ENCODE measurements at places on chromosomes 1 and 21.

- no peak for DNase-seq
These were observed 127.1 kb upstream of the GADD45A start for GRCh38 chr1:67557696-67558448.

- DNase-seq = no peak
These were observed 36.7 kb upstream of the PLXNA2 start for GRCh38 chr1:208280681-208281450.

DNA sequence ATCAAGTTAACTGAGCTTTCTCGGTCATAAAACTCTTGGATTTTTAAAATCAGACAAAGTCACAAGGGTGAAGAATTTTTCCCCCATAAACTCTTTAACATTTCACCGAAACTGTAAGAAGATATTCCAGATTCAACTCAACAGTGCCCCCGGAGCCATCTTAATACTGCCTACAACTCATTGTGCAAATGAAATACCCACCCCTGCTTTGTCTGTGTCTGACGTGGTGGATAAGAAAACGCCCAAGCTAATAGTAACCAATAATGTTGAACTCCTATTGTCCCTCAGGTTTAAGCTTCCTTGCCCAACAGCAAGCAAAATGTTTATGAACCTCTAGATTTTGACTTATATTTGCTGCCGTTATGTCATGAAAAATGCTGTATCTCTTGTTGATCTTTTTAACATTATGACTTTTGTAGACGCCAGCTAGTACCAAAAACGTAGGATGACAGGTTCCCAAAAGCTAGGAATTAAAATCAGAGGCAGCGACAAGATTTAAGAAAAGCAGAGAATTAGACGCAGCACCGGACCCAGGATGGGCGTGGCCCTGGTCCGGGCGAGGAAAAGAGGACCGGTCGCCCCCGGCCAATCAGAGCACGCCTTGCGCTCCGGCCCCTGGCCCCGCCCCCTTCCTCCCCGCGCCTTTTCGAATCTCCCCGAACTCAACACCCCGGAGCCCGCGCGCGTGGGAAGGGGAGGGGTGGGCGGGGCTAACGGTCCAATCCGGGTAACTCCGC lies 1.1 kb downstream of the STMN1 start:
- DNase-seq = peak; percentile 91

- DNase-seq = no peak
These were observed 15.5 kb downstream of the EEIG2 start for GRCh38 chr1:108575375-108575774.

DNA sequence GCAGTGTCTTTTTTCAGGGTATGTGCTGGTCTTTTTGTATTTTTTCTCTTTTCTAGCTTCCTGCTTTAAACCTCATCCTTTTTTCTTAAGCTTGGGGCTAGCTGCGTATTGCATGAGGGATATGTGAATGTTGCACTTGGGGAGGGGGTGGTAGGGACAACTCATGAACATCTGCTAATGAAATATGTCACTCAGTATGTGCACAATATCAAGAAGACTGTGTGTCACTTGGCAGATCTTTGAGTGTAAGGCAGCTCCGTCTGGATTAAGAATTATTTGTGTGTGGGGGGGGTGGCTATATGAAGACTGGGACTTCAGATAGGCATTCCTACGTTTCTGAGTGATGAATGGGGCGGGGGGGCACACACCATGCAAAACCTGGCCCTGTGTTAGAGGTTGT lies 170.4 kb upstream of the CACNA1E start:
- no peak for DNase-seq

GRCh38 chr1:46133781-46134350 lies 1.4 kb upstream of the PIK3R3 start:
- DNase-seq = peak; percentile 62

DNA sequence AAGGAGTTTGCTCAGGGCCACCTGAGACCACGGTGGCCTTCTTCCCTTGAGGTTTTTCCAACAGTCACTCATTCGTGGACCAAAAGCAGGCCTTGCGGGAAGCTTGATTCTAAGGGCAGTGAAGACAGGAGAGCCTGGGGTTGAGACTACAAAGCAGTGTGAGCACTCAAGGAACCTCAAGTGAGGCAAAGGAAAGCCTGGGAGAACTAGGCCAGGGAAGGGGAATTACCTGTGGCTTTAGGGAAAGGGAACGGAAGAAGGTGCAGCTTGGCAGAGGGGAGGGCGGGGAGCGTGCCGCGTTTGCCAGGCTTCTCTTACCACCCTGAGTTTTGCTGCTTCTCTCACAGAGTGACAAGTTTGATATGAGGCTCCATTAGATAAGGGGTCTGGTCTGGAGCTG lies 114.3 kb downstream of the DHRS3 start:
- DNase-seq = no peak

- no peak for DNase-seq
These were observed 78.0 kb downstream of the LBR start for GRCh38 chr1:225349826-225350225.

DNA sequence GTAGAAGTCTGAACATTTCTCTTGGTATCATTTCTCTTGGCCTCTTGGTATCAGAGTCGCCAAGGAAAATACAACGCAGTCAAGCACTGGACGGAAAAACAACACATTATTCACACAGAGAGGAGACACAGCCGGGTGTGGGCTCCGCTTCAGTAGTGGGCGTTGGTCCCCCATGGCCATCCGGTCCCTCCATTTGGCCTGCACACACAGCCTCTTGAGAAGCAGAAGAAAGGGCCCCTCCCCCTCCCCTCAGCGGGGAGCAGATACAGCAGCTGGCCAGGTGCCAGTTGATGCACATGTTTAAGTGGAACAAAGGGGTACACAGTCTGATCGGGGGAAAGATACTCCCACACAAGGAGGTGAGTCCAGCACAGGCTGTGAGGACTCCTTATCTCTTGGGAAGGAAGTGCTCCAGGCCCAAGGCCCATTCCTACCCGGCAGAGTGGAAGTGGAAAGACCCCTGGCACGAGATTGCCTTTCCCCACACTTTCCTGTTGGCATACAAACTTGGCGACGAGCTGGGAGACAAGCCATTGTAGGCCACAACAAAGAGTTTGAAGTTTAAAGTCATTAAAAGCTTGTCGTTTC lies 311.3 kb downstream of the FAM72C start:
- no peak for DNase-seq

DNA sequence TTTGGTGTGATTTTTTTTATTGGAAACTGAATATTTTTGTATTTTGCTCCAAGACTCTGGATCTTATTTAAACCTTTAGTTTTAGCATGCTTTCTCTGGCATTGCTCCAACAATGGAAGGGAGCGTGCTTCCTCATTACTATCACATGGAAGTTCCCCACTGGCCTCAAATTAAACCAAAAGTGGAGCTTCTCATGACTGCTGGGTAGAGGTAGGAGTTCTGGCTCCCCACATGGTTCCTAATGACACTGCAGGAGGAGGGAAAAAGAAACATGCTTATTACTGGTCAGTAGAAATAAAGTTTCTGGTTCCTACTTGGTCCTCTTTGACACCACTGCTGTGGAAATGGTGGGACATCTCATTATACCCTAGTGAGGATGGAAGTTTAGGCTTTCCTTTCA lies 310.5 kb downstream of the PTGER3 start:
- no peak for DNase-seq

DNA sequence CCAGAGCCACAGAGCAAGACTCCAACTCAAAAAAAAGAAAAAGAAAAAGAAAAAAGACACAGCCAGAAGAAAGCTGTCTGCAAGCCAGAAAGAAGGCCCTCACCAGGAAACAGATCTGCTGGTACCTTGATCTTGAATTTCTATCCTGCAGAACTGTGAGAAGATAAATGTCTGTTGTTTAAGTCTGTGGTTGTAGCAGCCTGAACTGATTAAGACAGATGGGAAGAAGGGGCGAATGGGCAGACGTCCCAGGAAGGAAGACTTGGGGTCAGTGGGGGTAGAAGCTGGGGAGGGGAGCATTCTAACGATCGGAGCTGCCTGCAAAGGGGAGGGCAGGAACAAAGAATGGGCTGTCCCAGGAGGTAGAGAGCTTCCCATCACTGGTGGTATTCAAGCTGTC lies 6.3 kb downstream of the SLC2A7 start:
- DNase-seq = no peak

DNA sequence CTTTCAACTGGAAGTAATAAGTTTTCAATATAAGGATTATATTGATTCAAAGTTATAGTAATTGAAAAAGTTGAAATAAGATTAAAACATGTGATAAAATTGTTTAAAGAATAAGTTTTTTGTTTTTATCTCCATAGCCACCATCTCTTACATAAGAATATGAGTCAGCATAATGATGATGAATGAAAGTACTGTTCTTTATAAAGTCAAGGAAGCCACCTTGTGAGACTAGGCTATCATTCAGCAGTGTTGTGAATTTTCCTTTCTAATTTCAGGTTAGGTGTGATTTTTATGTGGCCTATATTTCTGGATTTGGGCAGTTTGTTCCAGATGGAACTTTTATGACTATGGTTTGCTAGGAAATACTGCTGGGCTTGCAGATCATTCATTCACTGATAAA lies 22.4 kb upstream of the ASB17 start:
- DNase-seq = no peak

GRCh38 chr1:51504806-51505525 lies 14.1 kb downstream of the EPS15 start:
- DNase-seq = no peak

GRCh38 chr1:110671361-110671760 lies 3.4 kb downstream of the KCNA3 start:
- peak; percentile 70 for DNase-seq

DNA sequence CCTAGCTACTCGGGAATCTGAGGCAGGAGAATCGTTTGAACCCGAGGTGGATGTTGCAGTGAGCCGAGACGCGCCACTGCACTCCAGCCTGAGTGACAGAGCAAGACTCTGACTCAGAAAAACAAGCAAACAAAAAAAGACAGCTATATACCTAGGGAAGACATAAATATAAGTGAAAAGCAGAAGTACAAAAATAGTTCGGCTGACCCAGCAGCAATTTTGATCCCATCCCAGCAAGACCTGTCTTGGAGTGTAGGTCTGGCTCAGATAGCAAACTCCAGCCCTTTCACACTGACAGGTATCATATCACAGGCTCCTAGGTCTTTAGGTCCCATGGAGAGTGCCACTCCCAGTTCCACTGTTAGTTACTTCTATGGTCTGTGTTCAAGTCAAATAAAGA lies 14.6 kb downstream of the MTX1 start:
- no peak for DNase-seq

GRCh38 chr21:29306920-29307319 lies 8.2 kb downstream of the BACH1 start:
- no peak for DNase-seq

- no peak for DNase-seq
These were observed 55.0 kb upstream of the SERBP1 start for GRCh38 chr1:67485046-67485811.

DNA sequence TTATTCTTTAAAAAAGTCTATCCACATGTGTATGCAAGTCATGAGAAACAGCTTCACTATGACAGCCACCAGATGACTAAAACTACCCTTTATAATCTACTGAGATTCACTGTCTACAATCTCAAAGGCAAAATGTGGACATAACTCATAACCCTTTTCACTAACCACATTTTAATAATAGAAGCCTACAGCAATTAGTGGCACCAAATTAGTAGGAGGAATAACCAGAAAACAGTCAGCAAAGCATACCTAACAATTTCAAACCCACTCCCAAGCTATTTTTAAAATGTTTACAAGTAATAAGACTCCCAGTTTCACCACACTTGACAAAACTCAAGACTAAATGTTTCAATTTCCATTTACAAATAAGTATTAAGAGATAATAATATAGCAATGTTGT lies 442.9 kb downstream of the PTPRC start:
- DNase-seq = no peak

GRCh38 chr1:27602462-27603308 lies 1.3 kb downstream of the AHDC1 start:
- DNase-seq = peak; percentile 56

DNA sequence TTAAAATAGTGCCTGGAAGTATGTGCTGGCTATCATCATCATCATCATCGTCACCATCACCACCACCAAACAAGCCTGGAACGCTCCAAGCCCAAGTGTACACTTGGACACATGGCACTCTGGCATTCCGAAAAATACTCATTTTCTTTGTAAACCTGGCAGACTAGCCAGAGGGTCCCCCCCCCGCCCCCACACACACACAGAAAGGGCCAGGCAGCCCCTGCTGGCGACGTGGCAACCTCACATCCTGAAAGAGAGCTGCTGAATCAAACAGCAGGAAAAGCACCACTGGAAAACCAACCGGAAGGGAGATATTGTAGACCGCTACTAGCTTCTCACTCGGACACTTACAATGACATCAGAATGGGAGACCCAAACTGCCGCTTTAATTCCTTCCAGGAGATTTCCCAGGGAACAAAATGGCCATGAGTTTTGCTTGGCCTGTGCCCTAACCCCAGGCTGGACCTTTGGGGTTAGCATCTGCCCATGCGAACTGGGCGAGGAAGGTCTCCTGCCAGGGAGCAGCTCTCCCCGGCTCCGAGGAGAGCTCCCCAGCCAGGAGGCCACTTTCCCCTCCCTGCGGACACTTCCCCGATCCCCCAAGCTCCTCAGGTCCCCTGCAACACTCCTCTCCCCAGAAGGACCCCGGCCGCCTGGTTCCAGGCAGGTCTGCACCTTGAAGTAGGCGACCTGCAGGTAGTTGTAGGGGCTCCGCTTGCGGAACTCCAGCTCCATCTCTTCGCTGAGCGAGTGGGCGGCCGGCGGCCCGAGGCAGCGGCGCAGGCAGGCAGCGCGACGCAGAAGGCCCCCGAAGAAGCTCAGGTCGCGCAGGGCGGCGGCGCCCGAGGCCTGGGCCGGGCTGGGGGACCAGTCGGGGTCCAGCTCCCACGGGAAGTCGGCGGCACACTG lies 742 bp downstream of the P3H1 start:
- peak; percentile 51 for DNase-seq

DNA sequence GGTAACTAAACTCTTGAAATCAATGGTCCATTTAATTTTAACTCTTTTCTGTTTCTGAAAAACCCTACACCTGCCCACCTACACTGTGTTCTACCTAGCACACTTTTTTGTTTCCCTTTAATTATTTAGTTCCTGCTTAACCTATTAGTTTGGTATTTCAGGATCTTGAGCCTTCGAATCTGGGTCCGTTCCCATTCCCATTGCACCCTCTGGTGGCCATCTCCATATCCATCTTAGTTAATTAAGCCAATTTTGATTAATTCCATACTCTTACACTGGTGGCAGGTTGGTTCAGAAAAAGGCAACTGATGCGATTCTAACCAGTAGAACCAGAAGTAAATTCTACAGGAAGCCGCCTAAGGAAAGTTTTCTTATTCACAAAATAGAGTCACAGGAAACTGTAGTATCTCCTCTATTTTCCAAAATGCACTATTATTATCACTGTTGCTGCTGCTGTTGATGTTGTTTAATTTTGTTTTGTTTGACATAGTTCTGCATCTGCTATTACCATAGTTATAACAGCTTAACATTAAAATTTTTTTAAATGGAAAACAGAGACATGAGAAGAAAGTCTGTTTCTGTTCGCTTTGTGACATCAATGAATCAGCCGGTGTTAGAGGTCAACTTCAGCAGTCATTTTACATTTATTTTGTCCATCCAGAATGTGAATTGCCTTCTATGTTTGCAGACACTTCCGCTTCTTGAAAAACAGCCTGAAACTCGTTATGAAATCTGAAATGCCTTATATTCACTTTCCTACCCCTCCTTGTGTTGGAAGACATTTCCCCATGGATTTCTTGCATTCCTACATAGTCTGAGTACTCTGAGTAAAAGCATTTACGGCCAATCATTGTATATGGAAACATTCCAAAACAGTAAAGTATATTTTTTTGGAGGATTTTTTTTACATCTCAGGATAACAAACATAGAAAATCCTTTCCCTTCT lies 115.5 kb upstream of the NCAM2 start:
- DNase-seq = peak; percentile 29

- no peak for DNase-seq
These were observed 2.0 kb downstream of the PIK3CD start for GRCh38 chr1:9653491-9654050.

Data from NCI-H2171 treated with DMSO at 0.1 percent for 48 hours (cell line).